Prostate gland (tissue), 2 donors: ENCODE measurements at places on chromosomes 12 and 14.

DNA sequence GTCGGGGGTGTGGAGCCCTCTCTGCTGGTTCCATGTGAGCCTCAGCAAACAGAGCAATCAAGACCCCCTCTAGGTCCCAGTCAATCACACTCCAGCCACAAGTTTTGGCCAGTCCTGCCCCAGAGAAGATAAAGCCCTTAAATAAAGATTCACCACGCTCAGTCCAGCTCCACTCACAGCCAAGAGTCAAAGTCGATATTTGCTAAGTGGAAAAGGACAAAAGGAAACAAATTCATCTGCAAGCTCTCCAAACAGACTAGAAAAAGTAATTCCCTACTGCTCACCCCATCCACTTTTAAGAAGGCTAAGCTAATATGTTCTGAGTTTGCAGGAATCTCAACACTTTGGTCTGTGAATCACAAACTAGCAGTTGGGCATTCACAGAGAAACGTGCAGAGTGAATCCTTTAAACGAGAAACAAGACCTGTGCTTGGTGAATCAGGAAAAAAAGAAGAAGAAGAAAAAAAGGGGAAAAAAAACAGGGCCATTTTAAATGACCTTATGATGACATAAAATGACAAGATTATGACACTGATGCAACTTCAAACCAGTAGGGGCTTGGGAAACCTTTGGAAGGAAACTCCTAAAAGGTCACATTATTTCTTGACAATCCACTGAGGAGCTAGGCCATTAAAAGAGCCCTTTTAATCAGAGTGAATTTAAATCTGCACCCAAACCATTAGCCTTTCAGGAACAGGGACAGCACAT lies 41.8 kb upstream of the FOXN3 start:
- no peak for DNase-seq

DNA sequence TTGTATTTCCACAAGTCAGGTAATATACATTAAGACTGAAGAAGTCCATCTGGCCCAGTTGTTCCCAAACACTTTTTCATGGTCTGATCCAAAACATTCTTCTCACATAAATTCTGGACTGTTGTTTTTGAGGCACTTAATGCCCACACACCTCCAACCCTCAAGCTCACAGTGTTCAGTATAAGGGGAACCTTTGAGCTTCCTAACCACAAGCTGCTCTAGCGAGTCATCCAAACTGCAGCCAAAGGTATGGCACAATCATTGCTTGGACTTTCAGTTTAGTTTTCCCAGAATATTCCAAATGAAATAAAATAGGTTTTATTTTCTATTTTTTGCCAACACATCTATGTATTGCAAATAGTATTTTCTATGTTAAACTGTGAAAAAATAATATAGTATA lies 103.0 kb downstream of the PUS7L start:
- DNase-seq, result no peak

DNA sequence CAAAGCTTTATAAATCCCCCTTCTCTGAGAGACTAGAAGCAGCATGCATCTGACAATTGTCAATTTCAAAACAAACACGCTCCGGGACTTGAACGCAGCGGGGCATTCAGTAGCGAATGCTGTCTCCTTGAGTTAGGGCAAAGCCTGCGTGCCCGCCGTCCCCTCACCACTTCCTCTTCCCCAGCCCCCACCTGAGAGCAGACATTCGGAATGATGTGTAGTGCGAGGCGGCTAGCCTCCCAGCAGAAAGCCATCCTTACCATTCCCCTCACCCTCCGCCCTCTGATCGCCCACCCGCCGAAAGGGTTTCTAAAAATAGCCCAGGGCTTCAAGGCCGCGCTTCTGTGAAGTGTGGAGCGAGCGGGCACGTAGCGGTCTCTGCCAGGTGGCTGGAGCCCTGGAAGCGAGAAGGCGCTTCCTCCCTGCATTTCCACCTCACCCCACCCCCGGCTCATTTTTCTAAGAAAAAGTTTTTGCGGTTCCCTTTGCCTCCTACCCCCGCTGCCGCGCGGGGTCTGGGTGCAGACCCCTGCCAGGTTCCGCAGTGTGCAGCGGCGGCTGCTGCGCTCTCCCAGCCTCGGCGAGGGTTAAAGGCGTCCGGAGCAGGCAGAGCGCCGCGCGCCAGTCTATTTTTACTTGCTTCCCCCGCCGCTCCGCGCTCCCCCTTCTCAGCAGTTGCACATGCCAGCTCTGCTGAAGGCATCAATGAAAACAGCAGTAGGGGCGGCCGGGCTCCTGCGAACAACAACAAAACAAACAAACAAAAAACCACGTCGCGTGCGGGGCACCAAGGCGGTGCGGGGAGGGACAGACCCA lies 2.2 kb downstream of the PRMT8 start:
- DNase-seq, result no peak

GRCh38 chr12:130791629-130792028 lies 47.4 kb downstream of the STX2 start:
- no peak for DNase-seq

DNA sequence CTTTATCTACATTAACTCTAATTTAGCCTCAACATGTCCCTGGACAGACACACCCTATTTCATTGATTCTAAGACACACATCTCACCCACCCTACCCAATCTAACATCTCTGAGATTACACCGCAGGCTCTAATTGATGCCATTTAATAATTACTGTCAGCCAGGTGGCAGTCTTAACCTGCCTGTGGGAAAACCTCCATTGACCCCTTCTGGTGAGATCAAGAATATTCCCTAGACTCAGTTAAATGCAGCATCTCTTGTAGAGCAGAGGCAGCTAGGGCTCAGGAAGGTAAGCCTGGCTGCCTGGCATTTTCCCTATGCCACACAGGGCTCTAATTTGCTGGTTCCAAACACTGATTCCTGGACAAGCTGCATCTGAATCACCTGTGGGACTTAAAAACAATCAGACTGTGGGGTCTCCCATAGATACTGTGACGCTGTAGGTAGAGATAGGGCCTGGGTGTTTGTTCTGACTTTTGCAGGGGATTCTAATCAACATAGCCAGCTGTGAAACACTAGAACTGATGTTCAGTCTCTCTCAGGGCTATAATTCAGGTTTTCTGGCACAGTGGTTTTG lies 14.3 kb downstream of the MCRS1 start:
- DNase-seq, result no peak
